ENCODE measurements at places on chromosomes 11 and 22.

DNA sequence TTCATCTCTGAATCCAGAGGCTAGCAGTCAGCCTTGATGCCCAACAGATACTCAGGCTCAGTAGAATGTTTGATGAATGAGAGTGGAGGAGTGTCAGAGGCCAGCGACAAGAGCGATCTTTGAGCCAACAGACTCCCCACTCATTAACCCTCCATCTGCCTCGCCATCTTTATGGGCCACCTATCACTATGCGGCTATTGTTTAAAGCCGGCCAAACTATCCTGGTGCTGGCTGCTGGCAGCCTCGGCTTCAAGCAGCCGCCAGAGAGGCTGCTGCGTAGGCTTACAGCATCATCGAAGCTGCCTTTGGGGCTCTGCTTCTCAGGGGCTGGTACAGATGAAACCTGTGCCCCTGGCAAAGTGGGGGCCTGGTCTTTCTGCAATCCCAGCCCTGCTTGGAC is 525.6 kb downstream of the INSC start:
- DNase-seq, result no peak

- DNase-seq, result no peak
Observed at GRCh38 chr11:74479732-74480123, 12.4 kb upstream of the KCNE3 start.

GRCh38 chr11:44427432-44427831 is 117.5 kb upstream of the ALX4 start:
- no peak for DNase-seq

GRCh38 chr11:106022795-106023275 is 795 bp upstream of the MSANTD4 start:
- no peak for DNase-seq

GRCh38 chr11:34788642-34789041 is 127.5 kb downstream of the APIP start:
- DNase-seq, result no peak

DNA sequence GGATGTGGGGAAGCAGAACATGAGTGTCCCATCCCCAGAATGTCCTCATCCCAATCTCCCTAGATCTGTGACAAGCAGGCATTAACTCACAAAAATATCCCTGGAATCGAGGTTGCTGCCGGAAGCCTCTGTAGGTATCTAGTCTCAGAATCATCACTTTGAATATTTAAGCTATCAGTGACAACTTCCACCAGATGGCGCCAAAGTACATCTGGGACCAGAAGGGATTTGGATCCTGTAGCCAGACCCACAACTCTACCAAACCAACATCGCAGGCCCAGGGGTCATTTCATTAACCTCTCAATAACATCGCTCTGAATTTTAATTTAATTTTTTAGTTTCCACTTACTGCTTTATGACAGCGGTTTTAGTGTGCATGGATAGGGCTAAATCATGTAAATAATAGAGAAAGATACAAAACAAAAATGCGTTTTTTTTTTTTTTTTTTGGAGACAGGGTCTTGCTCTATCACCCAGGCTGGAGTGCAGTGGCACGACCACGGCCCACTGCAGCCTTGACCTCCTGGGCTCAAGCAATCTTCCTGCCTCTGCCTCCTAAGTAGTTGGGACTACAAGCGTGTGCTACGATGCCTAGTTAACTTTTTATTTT is 1.1 kb upstream of the EXT2 start:
- no peak for DNase-seq

DNA sequence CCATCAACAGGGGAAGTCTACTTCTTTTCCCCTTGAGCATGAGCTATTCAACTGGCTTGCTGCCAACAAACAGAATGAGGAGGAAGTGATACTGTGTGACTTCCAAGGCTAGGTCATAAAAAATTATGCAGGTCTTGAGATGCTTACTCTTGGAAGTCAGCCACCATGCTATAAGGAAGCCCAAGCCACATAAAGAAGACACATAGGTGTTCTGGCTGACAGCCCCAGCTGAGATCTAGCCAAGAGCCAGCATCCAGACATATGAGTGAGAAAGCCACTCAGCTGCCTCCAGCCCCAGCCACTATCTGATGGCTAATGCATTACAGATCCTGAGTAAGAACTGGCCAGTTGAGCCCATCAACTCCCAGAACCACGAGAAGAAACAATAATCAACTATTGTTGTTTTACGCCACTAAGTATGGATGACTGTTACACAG is 31.0 kb upstream of the PPP2R1B start:
- peak; percentile 20 for DNase-seq

GRCh38 chr11:8229299-8230177 is 34.1 kb downstream of the LMO1 start:
- no peak for DNase-seq

DNA sequence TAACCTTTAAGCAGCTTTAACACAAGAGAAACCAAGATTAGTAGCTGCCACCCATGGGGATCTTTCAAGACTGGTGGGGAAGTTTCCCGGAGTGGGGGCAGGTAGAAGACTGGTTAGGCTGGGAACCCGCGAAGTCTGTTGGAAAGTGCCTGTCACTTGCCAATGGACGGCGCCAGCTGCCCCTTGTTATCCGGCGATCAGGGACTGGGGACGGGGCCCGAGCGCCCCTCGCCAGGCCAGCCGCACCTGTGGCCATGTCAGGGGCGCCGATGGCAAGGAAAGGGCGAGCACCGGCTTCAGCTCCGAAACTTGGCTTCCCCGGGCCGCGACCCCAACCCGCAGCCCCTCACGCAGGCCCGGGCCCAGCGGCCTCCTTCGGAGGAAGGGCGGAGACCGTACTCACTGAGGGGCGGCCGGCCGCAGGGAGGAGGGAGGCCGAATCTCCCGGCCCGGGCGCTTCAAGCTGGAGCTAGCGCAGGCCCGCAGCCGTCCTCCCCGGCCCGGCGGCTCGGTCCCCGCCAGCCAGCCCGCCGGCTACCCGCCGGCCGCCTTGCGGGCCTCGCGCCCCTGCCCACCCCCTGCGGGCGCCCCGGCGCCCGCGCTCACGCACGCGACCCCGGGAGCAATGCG is 539 bp downstream of the EIF4ENIF1 start:
- peak; percentile 4 for DNase-seq

Data from GDM1 (cell line).